Thoracic aorta (tissue), 2 donors: ENCODE measurements at places on chromosomes 6 and 20.

GRCh38 chr20:2753461-2754040 is 46.9 kb downstream of the CPXM1 start:
- no peak for DNase-seq

DNA sequence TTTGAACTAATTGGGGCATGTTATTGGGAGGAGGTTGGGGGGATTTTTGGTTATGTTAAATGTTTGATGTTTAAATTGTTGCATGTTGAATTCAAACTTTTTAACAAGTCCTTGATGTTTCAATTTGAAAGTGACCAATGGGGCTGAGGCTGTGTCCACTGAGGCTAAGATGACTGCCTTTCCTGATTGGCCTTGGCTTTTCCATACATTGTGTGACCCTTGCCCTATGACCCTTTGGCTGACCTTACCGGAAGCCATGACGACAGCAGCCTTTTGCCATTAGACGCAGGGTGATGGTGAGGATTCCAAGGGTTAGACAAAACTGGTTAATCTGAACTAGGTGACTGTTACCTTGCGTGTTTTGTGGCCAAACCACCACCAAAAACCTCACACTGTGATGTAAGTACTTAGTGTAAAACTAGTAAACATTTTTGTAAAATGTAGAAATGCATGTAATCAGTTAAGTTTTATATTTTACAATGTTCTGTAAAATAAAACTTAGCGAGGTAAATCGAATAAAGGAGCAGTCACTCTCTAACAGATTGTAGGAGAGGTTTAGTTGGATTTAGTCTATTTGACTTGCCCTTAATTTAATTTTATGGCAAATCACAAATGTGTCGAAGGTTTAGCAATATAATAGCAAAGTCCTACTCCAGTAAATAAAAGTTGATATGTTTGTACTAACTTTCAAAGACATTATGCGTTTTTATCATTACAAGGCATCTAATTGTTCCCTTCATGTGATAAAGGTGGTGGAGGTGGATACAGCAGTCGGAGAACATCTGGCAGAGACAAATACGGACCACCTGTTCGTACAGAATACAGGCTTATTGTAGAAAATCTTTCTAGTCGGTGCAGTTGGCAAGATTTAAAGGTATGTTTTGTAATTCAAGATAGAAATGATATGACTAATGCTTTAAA is 1.6 kb downstream of the SRSF6 start:
- DNase-seq = no peak

DNA sequence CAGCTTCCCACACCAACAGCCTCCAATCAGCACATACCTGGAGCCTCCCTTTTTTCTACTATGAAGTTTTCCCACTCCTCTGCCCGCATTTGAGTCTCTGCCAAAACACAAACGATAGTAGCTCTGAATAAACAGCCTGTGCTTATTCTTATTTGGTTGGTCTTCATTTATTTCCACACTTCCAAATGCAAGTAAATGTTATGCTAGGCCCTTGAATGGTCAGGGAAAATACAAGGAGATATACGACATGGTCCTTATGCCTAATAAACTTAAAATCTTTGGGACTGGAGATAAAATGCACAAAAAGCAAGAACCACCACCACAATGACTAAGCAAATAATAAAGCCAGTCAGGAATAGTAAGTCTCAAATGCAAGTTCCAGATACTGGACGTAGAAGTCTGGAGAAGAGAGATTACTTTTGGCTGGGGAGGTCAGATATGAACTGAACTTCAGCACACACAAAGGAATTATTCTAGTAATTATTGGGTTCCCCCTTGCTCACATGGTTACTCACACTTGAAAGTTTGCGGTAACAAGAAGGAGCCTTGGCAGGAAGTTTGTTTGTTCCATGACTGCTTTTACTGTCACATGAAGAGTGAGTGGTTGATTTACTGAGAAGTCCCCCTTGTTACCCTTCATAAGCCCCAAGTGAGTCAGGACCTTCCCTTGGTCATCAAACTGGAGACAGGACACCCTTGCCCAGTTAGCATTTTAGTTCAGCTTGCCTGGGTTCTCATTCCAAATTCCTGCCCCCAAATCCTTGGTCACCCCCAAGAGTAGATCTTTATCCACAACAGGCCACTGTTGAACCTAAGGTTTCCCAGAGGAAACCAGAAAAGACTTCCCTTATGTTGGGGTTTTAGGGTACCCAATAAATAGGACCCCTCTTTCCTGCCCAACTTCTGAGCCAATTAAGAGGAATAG is 511.2 kb upstream of the JARID2 start:
- DNase-seq = no peak

GRCh38 chr6:118844915-118845314 is 49.0 kb upstream of the ASF1A start:
- no peak for DNase-seq
